Activated CD4-positive, alpha-beta T cell treated with anti-CD3 and anti-CD28 coated beads, Interleukin-2, amount 10 ng/mL, durations not matched to agents 7 days and 5 days (primary cell): ENCODE measurements at places on chromosomes 12 and 14.

GRCh38 chr12:74537126-74537706 is 419 bp upstream of the ATXN7L3B start:
- peaks cover 43% of the 10 kb centered on the region for H3K36me3 ChIP-seq
- H3K4me1 ChIP-seq = peaks cover 41% of the 10 kb centered on the region
- peak overlapping the region; percentile 86 for H3K4me3 ChIP-seq
- no peaks in the 10 kb centered on the region for H3K27me3 ChIP-seq
- peak overlapping the region; percentile 97 for H3K27ac ChIP-seq
- no peak for DNase-seq

GRCh38 chr12:126781593-126781992 is 1485.4 kb upstream of the TMEM132C start:
- H3K4me3 ChIP-seq = no peak overlapping the region
- no peaks in the 10 kb centered on the region for H3K36me3 ChIP-seq
- no peaks in the 10 kb centered on the region for H3K4me1 ChIP-seq
- H3K27ac ChIP-seq = no peak overlapping the region

- DNase-seq = no peak
- H3K4me1 ChIP-seq = no peaks in the 10 kb centered on the region
- H3K27me3 ChIP-seq = peaks cover 49% of the 10 kb centered on the region
- H3K4me3 ChIP-seq = no peak overlapping the region
Observed at GRCh38 chr12:9991876-9992275, 7.0 kb downstream of the CLEC1B start.

DNA sequence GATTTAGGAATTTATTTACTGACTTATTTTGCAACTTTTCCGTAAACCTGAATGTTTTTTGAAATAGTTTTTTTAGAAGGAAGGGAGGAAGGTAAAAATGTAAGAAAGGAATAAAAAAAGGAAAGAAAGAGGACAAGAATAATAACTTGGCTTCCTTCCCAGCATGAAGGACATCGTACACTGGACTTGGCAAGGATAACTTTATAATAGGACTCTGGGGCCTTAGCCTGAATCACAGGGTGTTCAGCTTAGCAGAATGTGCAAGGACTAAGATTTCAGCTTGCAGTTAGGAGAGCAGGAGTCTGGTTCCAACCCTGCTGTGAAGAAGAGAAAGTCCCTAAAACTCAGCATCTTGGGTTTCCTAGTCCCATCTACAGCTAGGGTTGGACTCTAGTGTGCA is 1053.3 kb downstream of the VRK1 start:
- H3K27me3 ChIP-seq = no peaks in the 10 kb centered on the region
- no peaks in the 10 kb centered on the region for H3K4me1 ChIP-seq
- no peak overlapping the region for H3K27ac ChIP-seq
